ENCODE measurements at places on chromosomes 11 and 22.
A peak's percentile ranks its signal among the peaks of the same experiment; 100 is the strongest.

- DNase-seq = peak; percentile 20
These were observed 36.4 kb upstream of the E2F8 start for GRCh38 chr11:19276859-19277808.

- DNase-seq = no peak
These were observed 17.7 kb downstream of the DCHS1 start for GRCh38 chr11:6637871-6638270.

GRCh38 chr22:49299821-49300231 lies 527.8 kb downstream of the BRD1 start:
- DNase-seq = no peak

DNA sequence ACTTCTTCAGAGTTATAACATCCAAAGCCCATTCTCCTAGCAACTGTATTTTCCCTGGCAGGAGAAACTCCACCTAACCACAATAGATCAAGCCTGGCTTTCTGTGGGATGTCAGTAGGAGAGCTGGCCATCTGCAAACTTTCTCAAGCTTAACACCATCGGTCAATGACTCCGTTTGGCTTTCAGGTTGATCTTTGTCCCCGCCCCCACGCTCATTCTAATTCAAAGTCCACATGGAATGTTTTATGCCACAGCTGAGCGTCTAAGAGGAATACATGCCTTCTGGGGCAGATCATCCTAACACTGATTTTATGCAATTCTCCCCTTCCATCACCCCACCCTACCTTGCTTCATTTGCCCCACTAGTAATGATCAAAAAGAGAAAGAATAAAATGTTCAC lies 4.8 kb downstream of the GVQW3 start:
- no peak for DNase-seq

DNA sequence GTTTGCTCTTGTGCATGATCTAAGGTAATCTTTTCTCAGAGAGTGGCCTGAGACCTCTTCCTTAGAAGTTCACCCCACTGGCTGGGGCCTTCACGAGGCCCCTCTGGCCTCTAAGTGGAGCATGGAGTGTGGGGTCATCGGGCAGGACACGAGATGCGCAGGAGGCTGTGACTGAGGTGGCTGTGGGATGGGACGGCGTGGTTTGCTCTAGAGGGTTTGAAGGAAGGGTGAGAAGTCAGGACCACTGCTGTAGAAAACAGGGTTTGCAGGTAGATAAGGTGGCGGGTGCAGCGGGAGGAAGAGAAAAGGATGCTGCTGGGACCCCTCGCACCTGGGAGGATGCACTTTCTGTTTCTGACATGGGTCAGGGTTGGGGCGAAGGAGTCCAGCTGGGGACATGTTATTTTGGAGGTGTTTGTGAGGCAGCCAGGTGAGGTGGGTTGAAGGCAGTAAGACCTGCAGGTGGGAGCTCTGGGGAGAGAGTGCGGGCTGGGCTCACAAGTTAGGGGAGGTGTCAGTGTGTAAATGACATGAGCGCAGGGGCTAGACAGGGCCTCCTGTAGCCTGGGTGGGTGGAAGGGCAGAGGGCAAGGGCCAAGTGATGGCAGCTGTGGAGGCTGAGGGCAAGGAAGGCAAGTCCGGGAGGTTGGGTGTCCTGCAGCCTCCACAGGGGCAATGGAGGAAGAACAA lies 62.5 kb downstream of the KCNQ1 start:
- no peak for DNase-seq

DNA sequence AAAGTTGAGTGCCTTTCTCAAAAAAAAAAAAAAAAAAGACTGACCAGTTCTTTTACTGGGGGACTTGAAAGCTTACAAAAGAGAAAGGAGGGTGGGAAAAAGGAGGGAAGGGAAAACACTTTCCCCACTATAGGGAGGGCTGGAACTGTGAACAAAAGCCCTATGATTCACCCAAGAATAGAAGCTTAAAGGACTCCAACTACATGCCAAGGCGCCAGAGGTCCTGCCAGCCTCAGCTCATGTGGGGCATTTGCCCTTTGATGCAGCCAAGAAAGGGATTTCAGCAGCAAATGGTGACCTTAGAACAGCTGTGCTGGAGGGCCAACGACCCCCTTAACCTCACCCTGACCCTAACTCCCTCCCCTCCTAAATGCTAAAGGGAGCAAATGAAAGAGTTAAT lies 160.0 kb downstream of the NTM start:
- DNase-seq = no peak

DNA sequence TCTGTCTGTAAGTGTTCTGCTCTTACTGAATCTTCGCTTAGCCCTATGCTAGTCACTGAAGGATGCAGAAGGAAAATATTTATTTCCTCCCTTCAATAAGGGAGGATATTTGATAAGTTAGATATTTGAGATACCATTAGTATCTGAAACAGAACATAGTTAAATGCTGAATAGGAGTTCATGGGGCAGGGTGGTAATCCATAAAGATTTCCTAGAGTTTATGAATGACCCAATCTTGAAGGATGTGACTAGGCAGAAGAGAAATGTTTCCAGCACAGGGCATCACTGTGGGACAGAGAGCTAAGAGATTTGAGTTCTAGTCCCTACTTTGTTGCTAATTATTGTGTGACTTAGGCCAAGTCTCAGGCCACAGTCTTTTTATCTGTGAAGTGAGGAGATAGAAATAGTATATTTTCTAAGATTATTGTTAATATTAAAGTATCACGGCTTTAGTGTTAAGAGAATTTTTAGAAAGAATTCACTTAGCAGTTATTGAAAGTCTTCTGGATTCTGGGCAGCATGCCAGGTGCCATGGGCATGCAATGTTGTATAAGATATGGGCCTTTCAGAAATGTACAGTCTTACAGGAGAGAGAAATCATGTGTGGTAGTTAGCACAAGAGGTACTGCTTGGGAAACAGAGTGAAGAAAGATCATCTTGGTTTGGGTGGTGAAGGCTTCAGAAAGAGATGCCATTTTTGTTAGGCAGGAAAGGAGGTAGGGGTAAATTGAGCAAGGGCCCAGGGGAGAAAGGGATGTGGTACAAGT lies 24.0 kb downstream of the SWAP70 start:
- peak; percentile 65 for DNase-seq

DNA sequence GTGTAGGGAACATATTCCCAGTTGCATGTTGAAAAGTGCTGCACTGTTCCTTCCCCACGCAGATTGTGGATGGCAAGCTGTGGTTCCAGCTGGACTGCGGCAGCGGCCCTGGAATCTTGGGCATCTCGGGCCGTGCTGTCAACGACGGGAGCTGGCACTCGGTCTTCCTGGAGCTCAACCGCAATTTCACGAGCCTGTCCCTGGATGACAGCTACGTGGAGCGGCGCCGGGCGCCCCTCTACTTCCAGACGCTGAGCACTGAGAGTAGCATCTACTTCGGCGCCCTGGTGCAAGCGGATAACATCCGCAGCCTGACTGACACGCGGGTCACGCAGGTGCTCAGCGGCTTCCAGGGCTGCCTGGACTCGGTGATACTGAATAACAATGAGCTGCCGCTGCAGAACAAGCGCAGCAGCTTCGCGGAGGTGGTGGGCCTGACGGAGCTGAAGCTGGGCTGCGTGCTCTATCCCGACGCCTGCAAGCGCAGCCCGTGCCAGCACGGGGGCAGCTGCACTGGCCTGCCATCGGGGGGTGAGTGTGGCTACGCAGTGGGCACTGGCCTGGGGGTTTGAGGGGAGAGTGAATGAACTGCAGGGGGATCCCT lies 102.7 kb upstream of the MTNR1B start:
- DNase-seq = no peak

DNA sequence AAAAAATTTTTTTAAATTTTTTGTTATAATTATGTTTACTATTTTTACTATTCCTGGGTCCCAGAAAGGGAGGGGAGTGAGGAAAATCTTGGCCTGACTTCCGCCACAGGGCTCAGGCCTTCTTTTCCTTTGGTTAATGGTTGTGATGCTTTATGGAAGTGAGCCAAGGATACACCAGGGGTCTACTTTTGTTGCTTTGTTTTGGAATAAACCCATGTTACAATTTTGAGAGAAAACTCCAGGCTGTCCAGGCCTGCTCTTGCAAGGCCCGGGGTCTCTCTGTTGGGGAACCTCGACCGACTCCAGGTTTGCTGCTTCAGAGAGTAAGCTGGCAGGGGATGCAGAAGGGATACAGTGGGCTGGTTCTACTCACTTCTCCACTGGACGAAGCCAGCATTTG lies 84.7 kb downstream of the ABTB2 start:
- no peak for DNase-seq

GRCh38 chr11:35162745-35163144 lies 23.8 kb downstream of the CD44 start:
- DNase-seq = peak; percentile 79

- DNase-seq = no peak
These were observed 42.3 kb upstream of the NFRKB start for GRCh38 chr11:129937592-129938238.

GRCh38 chr22:45830531-45831245 lies 146.3 kb downstream of the WNT7B start:
- DNase-seq = no peak

GRCh38 chr11:35619116-35619854 lies 1.0 kb downstream of the FJX1 start:
- DNase-seq = peak; percentile 68

- DNase-seq = no peak
These were observed 18.7 kb downstream of the SLC6A5 start for GRCh38 chr11:20618083-20618482.

GRCh38 chr11:6618117-6619003 lies 862 bp downstream of the TPP1 start:
- peak; percentile 74 for DNase-seq

- DNase-seq = peak; percentile 7
These were observed 1.5 kb downstream of the CEP295 start for GRCh38 chr11:93663021-93663420.

DNA sequence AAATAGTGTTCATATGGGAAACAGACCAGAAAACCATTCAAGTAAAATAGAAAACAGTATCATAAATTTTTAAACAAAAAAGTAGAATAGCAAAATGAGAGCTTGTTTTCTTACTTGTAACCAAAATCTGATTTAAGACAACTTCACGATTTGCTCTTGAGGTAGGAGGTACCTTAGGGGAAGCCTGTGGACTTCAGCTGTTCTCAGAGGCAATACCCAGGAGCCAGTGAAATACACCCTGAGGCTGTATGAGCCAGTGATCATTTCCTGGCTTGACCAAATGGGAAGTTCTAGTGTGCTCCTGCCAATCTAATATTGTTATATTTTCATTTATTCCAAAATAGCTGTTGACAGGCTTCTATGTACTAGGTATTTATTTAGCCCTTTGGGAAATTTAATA lies 104.8 kb downstream of the ARHGAP42 start:
- no peak for DNase-seq

GRCh38 chr22:44369916-44370801 lies 57.4 kb upstream of the SHISAL1 start:
- no peak for DNase-seq

DNA sequence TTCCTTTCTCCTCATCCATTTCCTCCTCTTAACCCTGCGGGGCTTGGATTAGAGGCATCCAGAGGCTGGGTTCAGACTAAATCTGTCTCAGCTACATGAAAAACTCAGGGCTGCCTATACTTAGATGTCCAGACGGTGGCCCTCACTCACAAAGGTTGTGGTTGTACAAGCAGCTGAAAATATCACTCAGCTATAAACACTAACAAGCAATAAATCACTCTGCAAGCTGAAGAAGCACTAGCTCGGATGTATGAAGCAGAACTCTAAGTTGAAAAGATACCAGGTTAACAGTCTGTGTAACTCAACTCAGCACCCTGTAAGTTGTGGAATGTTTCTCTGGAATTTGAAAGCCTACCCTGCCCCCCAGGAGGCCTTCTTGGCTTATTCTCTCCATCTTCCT lies 82.9 kb downstream of the EXT2 start:
- DNase-seq = no peak

DNA sequence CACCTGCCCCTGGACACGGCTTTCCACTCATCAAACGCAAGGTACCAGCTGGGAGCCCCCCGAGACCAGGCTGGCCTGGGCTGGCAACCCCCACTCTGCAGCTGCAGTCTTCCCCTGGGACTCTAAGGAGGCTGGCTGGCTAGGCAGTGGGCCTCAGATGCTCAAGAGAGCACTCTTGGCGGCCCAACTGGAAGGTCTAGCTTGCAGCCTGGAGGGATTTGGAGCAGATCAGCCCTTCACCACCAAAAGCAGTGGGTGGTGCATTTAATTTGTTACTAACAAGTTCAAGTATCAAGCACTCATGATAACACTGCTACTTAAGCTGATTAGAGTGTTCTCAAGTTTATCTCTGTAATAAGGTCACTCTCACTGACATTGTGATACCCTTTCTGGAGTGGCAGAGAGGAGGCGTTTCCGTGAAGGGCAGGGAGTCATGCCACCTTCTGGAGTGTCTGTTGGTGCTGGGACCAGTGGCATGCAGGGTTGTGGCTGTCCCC lies 21.5 kb downstream of the C22orf23 start:
- DNase-seq = no peak

DNA sequence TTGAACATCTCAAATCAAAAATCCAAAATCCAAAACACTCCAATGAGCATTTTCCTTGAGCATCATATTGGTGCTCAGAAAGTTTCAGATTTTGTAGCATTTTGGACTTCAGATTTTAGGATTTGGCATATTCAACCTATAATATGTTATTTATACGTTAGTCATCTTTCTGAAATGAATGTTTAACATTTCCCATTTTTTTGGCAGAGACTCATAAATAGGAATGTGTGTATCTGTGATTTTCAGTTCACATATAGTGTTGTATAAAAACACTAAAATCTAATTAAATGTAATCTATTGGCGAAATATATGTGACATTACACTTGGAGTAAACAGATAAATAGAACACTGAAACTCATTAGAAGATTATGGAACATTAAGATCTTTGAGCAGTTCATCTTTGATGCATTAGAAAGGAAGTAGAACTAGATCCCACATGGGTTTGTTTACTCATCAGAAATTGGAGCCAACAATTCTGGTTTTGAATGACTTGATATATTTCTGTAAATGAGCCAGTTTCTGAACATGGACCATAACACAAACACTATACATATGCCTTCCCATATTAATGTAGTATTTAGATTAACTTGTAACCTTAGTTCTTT lies 153.1 kb downstream of the UVRAG start:
- no peak for DNase-seq

DNA sequence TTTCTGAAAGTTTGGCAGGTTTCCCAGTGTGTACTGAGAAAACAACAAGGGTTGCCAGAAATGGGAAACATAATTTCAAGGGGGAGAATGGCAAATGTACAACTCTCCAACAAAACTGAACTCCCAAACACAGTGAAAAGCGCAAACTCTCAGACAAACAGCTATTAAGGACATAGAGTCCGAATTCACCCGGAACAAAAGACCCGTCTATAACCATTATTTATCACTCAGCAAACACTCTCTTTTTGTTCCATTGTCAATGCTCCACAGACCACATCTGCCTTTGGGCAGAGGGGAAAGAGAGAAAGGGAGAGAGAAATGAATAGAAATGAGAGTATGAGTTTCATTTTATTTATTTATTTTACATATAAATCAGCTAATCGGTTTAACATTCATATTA lies 21.7 kb downstream of the KIRREL3 start:
- no peak for DNase-seq

- DNase-seq = no peak
These were observed 17.6 kb downstream of the INCENP start for GRCh38 chr11:62141111-62142042.

DNA sequence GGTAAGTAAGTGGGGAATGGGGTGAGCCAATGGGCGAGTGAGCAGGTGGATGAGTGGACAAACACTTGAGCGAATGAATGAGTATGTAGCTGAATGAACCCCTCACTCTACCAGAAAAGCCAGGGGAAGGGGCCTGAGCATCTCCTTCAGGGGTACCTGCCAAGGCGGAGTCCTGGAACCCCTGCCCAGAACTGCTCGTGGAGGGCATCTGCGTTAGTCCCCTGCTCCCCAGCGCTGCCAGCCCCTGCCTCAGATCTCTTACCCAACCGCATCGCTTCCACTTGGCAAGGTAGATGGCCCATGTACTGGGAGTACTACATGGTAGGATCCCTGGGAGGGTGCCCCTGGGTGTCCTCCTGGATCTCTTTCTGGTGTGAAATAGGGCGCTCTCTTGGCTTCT lies 7.4 kb upstream of the ANO1 start:
- no peak for DNase-seq

All from erythroblast (primary cell).